HT1080 (cell line): ENCODE measurements at places on chromosomes 2 and 18.

GRCh38 chr2:62412347-62412742, 93.7 kb downstream of the TMEM17 start:
- DNase-seq, result no peak

GRCh38 chr18:39494211-39494896, 1928.8 kb upstream of the CELF4 start:
- no peak for DNase-seq

DNA sequence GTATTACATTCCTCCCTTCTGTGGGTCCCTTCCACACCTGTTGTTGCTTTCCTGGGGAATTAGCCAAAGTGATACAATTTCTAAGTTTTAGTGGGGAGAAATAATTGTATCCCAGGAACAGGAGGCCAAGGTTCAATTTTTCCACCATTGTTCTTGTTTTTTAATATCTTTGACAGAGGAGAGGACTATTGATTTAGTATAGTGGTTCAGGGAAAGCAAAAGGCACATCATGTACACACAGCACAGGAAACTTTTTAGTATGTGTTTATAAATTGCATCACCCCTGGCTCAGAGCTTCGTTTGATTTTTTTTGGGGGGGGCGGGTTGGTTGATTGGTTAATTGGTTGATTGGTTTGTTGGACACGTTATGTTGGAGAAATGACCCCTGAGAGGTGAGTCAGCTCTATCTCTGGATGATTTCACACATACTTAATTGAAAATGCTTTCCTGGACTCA, 431.6 kb downstream of the PID1 start:
- no peak for DNase-seq

DNA sequence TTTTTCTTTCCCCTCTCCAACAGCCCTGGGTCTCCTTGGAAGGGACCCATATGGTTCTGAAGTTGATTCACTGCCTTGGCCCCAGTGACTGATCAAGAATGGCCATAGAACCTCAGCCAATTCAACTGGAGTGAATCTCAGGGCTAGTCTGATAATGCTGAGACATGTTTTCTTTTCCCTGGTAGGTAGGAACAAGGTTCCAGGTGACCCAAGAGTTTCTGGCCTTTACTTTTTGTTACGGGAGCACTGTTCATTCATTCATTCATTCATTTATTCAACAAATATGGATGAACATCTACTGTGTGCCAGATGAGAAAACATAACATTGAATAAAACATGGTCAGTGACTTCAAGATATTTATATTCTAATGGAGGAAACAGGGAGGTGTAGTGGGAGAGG, 3.1 kb upstream of the ZCCHC2 start:
- no peak for DNase-seq

GRCh38 chr2:10067881-10068280, 12.3 kb downstream of the CYS1 start:
- no peak for DNase-seq

DNA sequence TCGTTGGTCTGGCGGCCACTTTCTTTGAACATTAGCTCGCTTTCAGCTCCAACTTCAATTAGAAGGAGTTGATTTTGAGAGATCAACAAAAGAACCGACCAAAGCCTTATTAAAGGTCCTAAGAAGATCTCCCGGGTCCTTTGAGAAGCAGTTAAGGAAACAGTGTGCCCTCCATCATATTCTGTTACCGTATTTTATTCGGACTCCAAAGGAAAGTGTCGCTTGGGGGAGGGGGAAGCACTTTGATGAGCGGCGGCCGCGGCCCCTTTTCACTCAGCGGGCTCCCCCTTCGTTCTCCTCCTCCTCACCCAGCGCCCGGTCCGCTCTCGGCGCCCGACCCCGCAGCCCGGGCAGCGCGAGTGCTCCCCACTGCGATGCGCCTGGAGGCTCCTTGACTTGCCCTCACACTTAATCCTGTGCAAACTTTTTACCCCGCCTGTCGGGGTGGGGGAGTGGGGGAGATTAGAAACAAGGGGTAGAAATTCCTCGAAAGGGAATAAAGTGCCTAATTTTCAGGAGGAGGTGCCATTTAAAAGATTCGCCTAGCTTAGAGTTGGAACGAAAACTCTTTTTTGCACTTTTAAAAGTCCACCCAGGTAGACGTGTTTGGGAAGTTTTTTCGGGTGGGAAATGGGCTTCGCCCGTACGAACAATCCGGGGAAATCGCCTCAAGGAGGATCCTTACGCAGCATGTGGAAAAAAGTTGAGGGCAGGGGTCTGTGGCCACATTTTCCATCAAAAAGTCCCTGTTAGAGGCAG, 1.2 kb upstream of the OTX1 start:
- no peak for DNase-seq

DNA sequence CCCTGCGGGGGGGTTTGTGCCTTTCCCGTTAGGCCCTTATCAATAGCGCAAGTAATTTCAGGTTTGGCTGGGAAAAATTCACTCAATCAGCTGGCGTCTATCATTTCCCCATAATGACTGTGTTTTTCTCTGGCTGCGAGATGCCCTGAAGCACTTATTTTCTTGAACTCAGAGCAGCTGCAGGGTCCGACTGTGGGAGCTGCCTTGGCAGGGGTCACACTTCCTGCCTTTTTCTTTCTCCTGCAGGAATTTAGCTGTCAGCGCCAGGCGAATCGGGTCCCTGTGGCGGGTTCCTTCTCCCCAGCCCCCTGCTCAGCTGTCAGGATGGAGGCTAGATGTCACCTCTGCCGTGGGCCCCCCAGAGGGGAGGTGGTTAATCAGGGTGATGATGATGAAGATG, 81.3 kb upstream of the HPCAL1 start:
- no peak for DNase-seq

GRCh38 chr2:11458753-11459152, 7.2 kb downstream of the E2F6 start:
- no peak for DNase-seq

- no peak for DNase-seq
Measured at GRCh38 chr2:241096979-241097378, 5.1 kb downstream of the MTERF4 start.

DNA sequence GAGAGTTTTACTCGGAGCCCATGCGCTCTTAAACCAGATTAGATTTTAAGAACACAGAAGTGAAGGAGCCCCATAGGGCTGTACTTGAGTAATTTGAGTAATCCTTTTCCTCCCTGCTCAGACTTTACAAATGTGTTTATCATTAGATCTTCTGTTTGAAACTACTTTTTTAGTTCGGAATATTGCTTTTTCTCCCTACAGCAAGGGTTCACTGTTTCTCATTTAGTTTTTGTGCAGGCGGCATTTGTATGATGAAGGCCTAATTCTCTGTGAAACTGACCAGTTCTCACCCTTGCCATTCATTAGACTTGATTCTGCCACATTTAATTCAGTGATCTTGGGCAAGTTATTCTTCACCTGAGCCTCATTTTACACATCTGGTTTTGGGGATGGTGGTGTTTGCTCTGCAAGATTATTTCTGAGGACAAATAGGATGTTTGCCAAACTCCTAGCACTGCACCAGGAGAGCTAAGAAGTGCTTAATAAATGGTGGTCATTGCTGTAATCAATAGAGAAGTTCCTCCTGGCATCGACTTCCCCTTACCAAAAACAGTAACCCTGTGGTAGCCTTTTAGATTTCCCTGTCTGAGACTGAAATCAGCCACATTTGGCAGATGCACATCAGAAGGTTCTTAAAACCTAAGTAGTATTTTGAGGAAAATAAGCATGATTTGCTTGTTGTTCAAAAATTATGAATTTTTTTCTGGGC, 2.2 kb downstream of the B3GNT2 start:
- no peak for DNase-seq

GRCh38 chr2:3600256-3600855, 5.4 kb downstream of the COLEC11 start:
- DNase-seq, result no peak

DNA sequence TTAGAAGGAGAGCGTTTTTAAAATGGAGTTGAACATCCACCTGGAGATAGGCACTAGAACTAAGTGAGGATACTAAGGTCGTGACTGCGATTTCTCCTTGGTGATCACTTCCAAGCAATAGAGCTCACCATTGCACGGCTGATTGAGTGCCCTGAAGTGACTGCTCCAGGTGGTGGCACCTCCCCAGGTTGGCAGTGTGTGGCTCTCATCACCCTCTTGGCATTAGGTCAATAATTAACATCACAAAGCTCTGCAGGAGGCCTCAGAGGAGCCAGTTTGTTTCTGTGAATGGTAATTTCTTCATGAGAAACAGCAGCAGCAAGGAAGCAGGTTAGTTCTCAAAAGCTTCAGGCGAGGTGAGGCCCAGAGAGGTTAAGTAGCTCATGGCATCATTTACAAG, 259.6 kb downstream of the CLIP4 start:
- no peak for DNase-seq

DNA sequence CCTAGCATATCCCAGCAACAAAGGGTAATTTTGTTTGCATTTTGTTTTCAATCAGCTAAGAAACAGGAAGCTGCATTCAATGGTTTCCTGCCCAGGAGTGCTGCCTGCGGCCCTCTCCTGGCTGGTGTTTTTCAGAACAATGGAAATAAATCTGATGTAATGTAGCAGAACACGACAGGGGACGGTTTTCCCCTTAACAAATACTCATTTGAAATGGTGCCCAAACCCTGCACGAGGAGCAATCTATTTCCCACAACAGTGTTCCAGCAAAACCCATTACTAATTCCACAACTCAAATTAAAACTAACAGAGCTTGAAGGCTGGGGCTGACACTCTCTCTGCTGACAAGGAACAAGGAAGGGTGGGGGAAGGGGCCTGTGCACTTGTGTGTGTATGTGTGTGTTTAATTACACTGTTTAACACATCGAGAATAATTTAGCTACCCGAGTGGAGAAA, 8.7 kb downstream of the CAPN13 start:
- no peak for DNase-seq

DNA sequence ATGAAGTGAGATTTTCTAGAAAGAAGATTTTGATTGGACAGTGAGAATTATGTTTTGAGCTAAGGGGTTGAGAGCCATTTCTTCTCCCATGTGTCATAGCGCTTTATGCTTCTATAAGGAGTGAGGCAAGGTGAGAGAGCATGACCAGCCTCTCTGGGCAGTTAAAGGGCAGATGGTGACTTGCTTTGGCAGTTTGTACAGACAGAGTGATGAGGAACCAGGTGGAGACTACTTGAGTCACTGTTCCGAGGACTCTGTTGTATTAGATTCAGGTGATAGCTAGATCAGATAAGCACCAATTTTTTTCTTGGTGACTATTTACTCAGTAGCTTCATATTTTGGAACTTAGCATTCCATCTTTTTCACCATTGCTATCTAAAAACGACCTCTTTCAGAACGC, 4.5 kb downstream of the CRIM1 start:
- no peak for DNase-seq

GRCh38 chr2:59206361-59206760, 965.2 kb upstream of the FANCL start:
- no peak for DNase-seq

DNA sequence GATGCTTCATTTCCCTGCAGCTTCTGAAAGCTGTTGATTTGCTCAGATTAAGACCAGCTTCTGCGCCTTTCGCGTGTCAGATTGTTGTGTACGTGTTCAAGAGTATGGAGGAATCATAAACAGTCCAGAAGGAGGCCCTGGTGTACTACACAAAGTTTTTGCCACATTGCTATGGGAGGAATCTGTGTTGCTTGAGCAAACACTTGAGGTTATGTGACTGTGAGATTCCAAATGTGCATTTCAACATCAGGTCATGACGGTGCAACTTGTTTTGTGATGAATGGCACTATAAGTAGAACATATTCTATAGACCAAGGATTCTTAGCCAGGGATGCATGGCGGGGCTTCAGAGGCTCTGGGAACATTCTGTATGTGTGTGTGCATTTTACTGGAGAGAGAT, 35.0 kb downstream of the SRSF7 start:
- no peak for DNase-seq

- DNase-seq, result no peak
Measured at GRCh38 chr2:167581961-167582574, 665.3 kb downstream of the STK39 start.

GRCh38 chr2:216015722-216016464, 2.5 kb upstream of the MREG start:
- DNase-seq, result peak; percentile 30

- no peak for DNase-seq
Measured at GRCh38 chr2:99851089-99851488, 291.3 kb downstream of the AFF3 start.

DNA sequence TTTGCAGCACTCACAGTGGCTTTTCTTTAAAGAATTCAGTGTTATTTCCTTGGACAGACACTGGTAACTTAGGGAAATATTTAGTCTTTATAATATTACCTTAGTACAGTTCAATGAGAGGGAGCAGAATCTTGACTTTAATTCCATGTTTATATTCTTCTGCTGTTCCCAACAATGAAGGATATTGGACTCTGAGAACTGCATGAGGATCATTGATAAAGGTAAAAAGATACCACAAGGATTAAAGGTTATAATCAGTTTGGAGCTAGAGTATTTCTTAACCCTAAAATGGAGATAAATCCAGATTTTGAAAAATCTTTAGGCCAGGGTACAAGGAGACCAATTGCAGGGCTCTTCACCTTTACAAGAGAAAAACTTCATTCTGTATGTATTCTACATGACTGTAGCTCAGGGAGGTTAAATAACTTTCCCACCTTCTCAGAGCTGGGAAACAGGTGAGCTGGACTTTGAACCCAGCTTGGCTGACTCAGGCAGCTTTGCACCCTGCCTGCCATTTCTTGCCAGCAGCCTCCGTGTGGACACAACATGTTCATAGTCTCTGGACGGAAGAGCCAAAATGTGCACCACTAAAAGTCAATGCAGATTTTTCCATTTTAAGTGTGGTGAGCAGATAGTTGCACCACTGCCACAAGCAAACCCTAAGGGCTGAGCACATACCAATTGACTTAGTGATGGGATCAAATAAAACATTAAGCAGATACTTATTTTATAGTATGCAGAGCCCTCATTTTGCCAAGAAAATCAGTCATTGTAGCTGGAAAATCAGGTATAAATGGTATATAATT, 26.7 kb downstream of the UPP2 start:
- DNase-seq, result no peak

GRCh38 chr2:231709981-231710798, 1.9 kb downstream of the PTMA start:
- DNase-seq, result peak; percentile 74

- no peak for DNase-seq
Measured at GRCh38 chr18:5585653-5586052, 41.9 kb upstream of the EPB41L3 start.
